ENCODE measurements at places on chromosomes 7 and 10.

GRCh38 chr10:44281089-44281613 is 103.7 kb downstream of the CXCL12 start:
- no peak for DNase-seq

DNA sequence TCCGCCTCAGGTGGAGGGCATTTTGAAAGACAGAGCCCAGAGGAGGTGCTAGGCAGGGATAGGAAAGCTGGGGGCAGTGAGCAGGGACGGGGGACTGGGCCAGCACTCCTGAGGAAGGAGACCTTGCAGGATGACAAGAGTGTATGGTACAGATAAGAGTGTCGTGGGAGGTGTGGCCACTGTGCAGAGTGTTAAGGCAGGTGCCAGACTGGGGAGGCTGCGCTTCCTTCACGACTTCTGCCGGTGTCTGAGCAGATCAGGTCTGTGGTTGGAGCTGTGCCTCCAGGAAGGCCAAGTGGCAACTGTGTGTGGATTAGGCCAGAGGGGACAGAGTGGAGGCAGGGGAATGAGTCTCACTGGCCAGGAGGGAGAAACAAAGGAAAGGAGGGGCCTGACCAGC is 161.7 kb downstream of the HIBADH start:
- DNase-seq, result no peak

DNA sequence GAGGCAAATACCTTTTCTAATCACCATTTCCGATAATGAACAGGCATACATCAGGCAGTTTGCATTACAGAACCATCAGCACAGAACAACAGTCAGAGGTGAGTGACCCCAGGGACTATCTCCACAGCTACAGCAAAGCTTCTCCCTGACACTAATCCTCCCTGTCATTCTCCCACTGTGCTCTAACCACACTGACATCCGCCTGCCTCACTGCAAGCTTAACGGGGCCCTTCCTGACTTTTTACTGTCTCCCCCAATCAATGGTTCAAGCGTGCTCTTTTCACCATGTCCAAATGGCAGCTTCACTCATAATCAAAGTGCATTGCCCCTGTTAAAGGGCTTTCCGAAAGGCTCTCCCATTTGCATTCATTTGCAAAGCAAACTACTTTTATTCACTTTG is 196.3 kb downstream of the DNAJC1 start:
- DNase-seq, result peak; percentile 80

DNA sequence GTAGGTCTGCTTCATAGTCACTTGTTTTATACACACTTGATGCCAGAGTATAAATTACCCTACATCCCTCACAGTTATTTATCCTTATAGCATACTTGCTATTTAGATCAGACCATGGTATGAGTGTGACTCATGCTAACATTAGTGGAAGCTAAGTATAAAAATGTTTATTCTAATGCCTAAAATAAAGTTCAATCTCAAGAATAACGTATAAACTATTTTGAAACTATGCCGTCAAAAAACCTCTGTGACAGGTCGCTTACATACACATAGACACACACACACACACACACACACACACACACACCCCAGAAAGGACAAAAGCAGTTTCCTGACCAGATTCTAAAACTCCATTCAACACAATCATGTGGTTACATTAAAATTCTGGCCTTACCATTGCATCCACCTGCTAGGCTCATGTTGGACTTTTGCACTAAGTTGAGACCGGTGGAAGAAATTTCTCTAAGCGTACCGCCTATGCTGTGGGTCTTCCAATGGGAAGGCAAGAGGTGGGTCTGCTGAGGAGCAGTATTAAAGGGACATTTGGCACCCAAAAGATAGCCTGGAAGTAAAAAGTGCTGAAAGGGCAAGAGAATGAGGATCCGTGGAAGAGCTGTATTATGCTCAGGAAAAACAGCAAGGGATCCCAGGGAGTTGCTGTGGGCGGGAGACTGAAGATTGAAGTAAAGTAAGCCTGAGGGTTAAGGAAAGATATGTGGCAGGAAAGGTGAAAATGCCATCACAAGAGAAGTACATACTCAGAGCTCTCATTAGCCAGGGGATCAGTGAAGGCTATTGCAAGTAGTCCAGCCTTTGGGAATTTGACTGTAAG is 5.0 kb downstream of the FOXP2 start:
- no peak for DNase-seq

DNA sequence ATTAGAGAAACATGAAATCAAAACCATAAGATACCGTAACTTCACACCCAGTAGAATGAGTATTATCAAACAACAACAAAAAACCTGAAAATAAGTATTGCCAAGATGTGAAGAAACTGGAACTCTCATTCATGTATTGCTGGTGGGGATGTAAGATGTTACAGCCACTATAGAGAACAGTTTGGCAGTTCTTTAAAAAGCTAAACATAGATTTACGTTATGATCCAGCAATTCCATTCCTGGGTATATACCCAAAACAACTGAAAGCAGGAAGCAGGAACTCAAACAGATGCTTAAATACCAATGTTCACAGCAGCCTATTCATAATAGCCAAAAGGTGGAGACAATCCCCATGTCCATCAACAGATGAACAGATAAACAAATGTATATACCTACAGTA is 72.5 kb downstream of the NT5C2 start:
- no peak for DNase-seq

GRCh38 chr7:97027427-97028234 is 3.0 kb upstream of the DLX5 start:
- DNase-seq, result peak; percentile 89

- no peak for DNase-seq
These were observed 5.1 kb downstream of the ERV3-1 start for GRCh38 chr7:65001291-65001814.

- peak; percentile 60 for DNase-seq
These were observed 15.6 kb downstream of the SMURF1 start for GRCh38 chr7:99128076-99128950.

- no peak for DNase-seq
These were observed 2.4 kb downstream of the TMEM72 start for GRCh38 chr10:44913350-44914081.

DNA sequence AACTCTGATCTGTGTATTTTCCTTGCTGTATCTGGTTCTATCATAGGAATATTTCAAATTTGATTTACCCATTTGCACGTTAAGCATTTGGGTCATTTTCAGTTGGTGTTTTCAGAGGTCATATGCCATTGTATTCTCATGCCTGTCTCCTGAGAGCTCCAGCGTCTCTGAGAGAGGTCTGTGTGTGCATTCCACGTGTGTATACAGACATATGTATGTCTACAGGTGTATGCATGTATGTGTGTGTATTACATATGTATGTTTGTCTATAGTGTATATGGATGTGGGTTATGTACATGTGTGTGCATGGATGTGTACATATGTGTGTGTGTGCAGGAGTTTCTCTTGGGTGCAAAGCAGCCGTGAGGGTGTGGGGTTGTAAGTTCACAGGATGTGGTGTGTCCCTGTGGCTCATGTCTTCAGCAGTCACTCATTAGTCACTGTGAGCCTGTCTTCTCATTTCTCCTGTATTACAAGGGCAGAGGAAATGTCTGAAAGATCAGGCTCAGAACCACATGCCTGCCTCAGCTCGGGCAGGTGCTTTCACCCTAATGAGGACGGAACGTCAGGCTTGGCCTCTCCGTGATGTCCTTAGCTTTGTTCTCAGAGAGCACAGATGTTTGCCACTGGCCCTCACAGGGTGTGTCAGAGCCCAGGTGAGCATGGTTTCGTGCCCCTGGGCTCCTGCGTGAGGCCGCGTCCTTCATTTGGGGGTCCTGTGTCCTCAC is 101.6 kb downstream of the NKX6-2 start:
- DNase-seq, result no peak

DNA sequence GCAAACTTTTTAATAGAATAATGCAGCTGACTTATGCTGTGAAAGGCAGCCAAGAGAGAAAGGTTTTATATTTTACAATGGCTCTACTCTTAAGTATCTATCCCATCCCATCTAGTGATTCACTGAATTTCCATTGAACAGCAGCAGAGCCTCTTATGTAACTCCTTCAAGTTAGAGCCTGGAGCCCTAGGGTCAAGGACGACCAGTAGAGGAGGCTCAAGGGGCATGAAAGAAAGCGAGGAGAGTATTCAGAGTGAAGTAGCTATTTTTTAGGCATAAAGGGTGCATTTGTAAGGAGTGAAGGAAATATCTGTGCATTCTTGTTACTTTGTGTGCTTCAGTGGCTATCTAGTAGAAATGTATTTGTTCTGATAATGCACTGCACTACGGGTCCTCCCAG is 180.2 kb upstream of the TPK1 start:
- DNase-seq, result no peak

DNA sequence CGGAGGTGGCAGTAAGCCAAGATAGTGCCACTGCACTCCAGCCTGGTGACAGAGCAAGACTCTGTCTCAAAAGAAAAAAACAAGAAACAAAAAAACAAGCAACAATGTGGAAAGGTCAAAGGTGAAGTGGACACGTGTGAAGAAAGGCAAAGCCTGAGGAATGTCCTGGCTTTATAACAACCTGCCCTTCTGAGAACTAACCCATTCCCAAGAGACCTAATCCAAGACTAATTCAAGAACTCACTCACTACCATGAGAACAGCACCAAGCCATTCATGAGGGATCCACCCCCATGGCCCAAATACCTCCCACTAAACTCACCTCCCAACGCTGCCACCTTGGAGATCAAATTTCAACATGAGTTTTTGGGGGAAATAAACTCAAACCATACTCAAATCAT is 47.5 kb upstream of the KIF5B start:
- DNase-seq, result no peak

DNA sequence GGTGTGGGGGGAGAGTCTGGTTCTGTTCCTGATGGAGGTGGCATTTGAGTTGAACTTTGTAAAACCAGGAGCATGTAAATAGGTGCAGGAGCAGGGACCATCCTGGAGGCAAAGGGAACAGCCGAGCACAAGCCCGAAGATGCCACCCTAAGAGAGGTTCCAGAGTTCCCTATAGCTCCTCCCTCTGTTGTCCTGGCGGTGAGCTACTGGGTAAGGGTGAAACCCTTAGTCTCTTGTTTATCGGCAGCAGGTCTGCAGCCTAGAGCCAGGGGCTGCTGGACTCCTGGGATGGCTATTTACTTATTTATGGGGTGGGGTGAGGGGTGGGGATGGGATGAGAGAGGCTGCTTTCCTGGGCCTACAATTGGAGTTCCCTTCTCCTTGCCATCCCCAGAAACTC is 6.5 kb upstream of the LBX1 start:
- DNase-seq, result no peak

GRCh38 chr10:13329565-13329964 is 18.5 kb downstream of the SEPHS1 start:
- DNase-seq, result no peak

GRCh38 chr10:16297069-16297468 is 139.7 kb upstream of the PTER start:
- DNase-seq, result no peak

DNA sequence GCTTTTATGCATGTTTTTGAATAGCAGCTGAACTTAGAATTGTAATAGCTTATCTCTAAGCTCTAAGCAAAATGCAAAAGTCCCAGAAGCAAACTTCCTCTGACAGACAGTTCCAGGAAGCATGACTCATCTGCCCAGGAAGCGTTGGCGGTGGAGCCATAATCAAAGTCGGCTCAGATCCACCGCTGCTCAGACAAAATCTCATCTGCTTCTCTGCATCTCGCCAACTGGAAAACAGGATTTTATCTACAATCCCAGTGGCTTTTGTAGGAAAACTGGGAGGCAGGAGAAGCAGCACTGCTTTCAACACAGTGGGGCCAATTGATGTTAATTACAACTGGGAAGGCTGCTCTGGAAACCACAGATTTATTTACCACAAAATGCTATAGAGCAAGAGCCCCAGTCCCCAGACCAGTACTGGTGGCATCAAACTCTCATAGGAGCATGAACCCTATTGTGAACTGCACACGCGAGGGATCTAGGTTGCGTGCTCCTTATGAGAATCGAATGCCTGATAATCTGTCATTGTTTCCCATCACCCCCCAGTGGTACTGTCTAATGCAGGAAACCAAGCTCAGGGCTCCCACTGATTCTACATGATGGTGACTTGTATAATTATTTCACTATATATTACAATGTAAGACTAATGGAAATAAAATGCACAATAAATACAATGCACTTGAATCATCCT is 99.9 kb downstream of the CUBN start:
- no peak for DNase-seq

- peak; percentile 27 for DNase-seq
These were observed 5.2 kb downstream of the PHYHIPL start for GRCh38 chr10:59181668-59182067.

DNA sequence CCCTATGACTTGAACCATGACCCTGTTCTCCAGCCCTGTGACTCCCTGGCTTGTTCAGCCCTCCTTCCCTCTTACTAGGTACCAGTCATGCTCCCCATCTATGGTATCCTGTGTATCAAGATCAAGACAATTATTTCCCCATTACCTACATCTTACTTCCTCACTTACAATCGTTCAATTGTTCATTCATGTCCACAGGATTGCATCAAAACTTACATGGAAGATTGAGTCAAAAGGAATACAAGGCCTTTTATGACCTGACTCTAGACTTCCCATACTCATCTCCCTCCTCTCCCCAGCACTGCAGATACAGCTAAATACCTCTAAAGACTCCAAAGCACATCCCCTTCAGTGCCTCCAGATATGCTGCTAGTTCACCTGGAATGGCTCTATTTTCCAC is 109.2 kb downstream of the CTTNBP2 start:
- DNase-seq, result no peak

DNA sequence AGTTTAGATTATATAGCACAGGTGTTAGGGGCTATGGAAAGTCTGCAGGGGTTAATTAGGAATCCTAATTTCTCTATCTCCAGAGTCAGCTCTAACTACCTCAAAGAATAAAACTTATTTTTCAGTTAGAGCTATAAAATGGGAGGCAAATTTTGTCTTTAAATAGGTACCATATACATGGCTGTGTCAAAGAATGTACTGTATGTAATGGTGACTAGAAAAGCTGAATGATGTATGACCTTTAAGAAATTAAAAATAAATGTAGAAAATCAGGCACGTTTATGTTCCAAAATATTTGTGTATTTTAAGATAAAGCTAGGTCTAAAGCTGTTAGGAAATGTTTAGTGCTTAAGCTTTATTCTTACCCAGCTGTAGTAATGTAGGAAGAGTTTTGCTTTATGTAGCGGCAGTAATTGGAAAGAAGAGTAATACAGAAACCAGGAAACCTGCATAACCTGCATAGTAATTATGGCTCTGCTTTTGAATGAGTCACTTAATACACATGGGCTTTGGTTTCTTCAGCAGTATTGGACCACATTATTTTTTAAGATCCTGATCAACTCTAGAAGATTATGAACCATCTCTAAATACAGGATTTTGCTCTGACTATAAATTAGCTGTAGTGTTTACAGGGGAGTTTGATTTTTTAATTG is 85.0 kb downstream of the KMT2E start:
- no peak for DNase-seq
